Cerebellar nuclear complex (tissue), 1 donor: ENCODE measurements at places on chromosomes 12 and 14.

- DNase-seq = no peak
Observed at GRCh38 chr14:22388669-22389595, 200.1 kb downstream of the DAD1 start.

DNA sequence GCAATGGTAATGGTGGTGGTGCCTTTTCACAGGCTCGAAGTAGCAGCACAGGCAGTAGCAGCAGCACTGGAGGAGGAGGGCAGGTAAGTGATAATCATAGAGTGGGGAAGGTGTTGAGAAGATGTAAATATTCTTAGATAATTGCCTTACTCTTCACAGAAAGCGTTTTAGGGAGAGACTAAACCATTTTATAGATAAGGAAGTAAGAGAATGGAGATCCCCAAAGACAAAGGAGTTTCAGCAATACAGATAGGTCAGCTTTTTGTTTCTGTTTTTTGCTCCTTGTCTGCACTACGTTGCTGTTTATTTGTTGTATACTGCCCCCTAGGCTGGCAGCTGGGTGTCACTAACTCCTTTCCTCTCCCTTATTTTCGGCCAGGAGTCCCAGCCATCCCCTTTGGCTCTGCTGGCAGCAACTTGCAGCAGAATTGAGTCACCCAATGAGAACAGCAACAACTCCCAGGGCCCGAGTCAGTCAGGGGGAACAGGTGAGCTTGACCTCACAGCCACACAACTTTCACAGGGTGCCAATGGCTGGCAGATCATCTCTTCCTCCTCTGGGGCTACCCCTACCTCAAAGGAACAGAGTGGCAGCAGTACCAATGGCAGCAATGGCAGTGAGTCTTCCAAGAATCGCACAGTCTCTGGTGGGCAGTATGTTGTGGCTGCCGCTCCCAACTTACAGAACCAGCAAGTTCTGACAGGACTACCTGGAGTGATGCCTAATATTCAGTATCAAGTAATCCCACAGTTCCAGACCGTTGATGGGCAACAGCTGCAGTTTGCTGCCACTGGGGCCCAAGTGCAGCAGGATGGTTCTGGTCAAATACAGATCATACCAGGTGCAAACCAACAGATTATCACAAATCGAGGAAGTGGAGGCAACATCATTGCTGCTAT lies 2.0 kb downstream of the SP1 start:
- no peak for DNase-seq

DNA sequence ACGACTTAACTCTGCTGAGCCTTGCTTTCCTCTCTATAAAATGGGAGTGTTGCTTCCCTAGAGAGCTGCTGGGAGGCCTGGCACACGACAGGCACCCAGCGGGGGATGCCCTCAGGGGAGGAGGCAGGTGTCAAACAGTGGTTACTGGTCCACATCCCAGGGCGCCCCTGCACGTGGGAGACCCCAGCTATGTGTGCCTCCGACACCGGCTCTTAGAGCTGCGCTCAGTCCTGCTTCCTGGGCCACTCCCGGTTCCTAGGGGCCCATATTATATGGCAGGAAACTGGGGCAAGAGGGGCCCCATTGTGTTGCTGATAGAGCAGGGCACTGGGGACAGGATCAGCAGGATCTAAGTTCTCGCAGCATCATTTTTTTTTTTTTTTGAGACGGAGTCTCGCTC lies 47.3 kb downstream of the CHGA start:
- no peak for DNase-seq

DNA sequence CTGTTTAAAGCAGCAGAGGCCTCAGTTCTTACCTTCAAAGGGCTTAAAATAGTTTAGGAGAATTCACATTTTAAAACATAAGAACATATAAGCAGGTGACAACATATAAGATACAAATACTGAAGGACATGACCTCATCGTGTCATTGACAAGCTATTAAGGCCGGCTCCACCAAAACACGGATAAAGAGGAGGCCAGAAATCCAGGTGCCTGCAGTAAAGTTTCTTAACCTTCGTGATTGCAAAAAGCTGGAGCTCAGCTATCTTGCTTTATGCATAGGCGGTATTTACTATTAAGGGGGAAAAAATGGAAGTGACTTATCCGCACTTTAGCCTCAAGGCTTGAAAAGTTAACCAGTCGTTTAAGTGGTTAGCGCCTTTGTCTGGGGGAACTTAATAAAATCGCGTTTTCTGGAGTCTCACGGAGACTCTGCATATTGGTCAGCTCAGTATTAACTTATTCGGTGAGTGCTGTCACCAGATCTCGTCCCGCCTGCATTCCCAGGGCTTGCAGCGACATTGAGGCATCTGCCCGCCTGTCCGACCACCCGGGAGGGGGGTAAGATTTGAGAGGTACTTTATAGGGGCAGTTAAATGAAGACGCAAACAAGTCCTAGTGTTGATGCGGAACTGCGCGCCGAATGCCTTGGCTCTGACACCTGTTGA lies 1.1 kb upstream of the SP1 start:
- no peak for DNase-seq

DNA sequence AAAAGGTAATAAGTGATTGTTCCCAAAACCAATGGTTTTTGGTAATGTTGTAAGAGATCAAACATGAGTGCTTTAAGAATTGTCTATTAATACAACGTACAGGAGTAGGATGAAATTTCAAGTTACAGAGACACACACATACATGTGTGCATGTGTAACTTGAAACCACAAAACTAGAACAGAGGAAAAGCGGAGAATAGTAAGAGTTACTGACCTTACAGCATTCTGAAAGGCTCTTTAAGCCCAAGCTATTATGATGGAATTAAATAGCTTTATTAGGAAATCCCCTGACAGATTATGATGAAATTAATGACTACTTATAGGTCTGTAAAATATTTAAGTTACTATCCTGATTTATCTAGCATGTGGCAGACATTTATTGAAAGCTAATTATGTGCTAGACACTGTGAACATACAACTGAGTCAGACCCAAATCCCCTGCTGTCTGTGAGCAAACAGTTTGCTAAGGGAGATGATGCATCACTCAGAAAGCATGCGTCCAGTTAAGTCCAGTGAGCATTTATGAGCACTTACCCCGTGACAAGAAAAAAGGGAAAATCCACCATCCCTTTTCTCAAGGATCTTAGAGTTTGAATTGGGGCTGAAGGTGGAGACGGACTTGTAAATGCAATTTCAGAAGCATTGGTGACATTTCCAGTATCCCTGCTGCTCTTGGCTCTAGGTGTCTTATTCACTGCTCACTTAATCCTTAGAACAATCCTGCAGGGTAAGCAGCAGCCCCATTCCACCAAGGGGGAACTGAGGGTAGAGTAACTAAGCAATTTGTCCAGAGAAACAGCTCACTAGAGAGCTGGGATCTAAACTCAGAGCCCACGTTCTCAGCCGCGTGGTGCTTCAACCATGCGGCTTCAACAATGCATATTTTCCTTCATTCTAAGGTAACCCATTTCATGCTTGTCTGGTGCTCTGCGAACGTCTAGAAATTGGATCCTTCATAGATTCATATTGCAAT lies 117.4 kb downstream of the EML1 start:
- DNase-seq = no peak

- no peak for DNase-seq
Observed at GRCh38 chr12:96073346-96074330, 38.3 kb upstream of the LTA4H start.

GRCh38 chr14:103528146-103528586 lies 830 bp upstream of the TRMT61A start:
- DNase-seq = no peak

GRCh38 chr14:68216079-68216478 lies 396.5 kb downstream of the RAD51B start:
- DNase-seq = no peak

DNA sequence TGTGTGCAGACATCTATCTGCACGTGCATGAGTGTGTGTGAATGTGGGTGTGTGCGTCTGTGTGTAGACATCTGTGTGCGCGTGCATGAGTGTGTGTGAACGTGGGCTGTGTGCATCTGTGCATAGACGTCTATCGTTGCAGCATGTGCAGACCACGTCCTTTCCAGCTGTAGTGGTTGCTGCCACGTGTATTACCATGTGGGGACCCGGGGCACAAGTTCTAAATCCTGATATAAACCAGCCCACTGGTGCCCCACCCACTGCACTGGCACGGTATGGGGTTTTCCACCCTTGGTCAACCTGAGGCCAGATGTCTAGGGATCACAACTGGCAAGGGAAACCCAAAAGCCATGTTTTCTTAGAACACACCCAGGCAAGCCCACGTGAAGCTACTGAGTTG lies 197.0 kb downstream of the ANO2 start:
- no peak for DNase-seq

GRCh38 chr12:95830335-95831089 lies 28.2 kb upstream of the SNRPF start:
- no peak for DNase-seq

- DNase-seq = no peak
Observed at GRCh38 chr12:86097161-86097560, 159.0 kb downstream of the MGAT4C start.

DNA sequence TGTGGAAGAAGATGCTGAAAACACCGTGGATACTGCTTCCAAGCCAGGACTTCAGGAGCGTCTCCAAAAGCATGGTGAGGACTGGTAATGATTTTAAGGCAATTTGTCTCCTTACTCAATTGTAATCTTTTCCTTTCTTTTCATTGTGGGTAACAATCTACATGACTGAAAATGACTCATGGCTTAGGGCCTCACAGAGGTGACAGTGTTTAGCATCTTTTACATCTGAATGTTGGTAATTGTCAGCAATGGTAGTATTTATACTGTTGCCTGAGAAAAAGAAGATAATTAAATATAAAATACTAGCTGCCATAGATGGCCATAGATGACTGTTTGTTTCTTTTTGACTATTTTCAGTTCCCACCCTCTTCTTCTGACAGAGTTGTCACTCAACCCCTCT lies 31.6 kb downstream of the TULP3 start:
- no peak for DNase-seq

DNA sequence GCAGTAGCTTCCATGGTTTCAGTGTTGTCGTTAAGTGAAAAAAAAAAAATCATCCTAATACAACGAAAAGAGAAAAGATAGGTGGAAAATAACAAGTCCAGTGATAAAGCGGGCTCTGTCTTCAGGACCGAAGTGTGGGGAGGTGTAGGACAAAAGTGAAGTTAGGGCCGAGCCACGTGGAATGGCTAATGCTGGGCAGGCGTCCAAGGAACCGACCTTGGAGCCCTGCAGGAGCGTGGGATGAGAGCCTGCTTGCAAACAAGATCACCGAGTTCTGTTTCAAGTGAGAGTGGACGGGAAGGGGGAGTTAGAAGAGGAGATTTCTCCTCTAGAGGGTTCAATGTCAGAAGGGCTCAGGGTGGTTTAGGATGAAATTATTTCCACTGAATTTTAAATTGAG lies 22.2 kb downstream of the A2ML1 start:
- no peak for DNase-seq

- DNase-seq = no peak
Observed at GRCh38 chr12:69196302-69197288, 42.8 kb upstream of the CPSF6 start.

DNA sequence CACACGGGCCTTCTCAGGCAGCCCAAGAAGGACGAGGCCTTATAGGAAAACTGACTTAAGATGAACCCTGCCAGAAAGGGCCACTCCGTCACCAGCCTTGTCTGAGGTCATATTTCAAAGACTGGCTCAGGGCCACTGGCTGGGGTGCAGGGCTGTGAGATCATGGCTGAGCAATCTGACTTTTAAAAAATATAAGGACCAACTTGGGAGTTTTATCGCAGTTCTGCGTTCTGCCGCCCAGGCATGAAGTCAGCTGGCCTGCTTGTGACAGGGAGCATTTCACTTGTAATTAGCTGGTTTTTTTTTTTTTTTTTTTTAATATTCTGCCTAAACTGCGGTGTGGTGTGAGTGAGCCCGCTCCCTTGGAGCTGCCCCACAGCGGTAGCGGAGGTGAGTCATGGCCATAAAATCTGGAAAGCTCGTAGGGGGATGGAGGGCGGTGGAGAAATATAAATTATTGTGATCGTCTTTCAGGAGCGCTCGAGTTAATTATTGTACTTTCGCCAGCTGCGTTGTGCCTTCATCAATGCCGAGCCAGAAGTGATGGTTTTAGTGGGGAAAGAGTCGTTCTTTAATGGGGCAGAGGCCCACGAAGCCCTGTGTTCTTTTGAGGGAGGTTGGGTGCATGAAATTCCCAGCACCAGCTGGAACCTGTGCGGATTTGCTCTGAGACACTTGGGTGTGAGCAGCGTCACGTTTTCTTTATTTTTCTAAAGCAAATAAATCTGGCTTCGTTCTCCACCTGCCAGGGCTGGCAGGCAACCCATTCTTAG lies 231.9 kb downstream of the C12orf75 start:
- DNase-seq = no peak

- no peak for DNase-seq
Observed at GRCh38 chr14:44586910-44587309, 79.8 kb upstream of the FSCB start.

DNA sequence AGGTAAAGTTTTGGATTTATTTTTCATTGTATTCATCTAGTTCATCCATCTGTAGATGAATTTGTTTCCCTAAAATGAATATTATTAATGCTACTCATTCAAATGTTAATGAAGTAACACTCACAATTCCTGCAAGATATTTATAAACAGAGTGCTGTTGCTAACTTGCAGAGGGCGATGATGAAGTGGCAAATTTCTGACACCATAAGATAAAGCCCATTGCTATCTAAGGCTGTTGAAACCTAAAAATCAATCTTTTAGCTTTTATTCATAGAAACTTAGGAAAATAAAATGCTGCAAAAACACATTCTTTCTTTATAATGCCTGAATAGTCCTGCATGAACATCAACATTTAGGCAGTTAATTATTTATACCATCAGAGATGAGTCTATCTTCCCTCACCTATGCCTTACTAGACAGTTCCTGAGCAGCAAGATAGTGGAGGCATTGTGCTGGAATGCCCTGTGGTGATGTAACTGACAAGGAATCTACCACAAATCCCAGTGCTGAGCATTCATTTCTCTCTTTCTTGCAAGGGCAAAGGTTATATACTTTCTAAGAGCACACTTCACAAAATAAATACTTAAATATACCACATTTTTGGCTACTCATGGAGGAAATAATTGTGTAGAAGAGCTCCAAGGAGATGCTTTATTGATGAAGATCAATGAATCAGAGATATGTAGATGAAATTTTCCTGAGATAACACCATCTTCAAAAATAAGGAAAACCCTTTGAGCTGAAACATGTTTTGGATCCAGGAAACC lies 57.6 kb downstream of the LMNTD1 start:
- DNase-seq = no peak

DNA sequence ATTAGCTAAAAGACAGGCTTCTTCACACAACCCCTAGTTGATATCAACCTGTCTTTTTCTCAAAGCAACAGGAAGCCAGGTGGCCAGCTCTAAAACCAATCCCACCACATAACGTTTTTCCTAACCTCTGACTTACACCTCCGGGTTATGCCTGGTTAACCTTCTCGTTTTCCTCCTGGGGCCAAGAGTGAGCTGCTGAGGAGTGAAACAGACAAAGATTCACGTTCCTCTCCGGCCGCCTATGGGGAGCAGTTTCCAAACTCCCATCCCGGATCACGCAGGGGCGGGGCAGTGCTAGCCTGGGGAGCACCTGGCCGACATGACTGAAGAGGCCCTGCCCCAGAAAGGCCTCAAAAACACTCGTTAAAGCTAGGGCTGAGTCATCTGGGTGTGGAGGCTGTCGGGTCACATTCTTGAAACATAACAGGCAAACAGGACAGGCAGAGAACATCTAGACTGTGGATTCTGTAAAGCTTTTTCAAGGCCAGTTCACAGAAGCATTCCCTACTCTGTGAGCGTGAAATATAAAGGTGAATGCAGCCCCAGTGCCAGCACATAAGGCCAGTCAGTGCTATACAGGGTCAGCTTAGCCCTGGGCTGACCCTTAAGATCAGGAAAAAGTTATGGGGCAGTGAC lies 25.9 kb upstream of the LGALS3 start:
- DNase-seq = no peak

GRCh38 chr12:31740628-31741027 lies 11.8 kb upstream of the AMN1 start:
- no peak for DNase-seq
